ENCODE measurements at places on chromosomes 2 and 18.

GRCh38 chr2:223459328-223459939, 142.7 kb downstream of the SCG2 start:
- DNase-seq: no peak

DNA sequence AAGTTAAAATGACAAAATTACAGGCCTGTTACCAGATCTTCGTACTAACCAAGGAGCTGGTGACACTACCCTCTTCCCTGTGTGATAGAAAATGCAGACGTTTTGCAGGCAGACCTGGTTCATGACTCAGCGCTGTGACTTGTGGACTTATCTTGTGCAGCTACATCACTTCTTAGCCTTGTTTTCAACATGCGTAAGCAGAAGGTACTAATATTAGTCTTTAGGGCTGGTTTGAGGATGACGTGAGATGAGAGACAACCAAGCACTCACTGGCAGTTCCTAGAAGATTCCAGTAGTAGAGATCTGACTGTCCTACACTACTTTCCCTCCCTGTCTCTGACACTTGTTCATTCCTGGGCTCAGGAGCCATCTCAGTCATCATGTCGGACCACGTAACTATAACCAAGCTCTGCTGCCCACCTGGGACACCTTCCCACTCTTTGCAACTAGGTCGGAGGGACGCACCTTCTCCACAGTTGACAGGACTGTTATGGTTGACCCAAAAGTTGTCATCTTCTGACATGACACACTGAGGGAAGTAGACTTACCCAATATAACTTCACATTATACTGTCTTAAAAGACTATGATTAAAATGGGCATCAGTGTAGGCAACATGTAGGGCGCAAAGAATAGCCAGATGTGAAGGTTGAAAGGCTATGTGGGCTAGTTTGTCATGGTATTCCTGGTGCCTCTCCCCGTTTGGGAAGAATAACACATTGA, 64.8 kb downstream of the TNFRSF11A start:
- DNase-seq: no peak

GRCh38 chr2:207423886-207424285, 105.9 kb upstream of the CREB1 start:
- peak; percentile 90 for DNase-seq

- DNase-seq: no peak
Observed at GRCh38 chr2:211867845-211868451, 670.7 kb downstream of the ERBB4 start.

DNA sequence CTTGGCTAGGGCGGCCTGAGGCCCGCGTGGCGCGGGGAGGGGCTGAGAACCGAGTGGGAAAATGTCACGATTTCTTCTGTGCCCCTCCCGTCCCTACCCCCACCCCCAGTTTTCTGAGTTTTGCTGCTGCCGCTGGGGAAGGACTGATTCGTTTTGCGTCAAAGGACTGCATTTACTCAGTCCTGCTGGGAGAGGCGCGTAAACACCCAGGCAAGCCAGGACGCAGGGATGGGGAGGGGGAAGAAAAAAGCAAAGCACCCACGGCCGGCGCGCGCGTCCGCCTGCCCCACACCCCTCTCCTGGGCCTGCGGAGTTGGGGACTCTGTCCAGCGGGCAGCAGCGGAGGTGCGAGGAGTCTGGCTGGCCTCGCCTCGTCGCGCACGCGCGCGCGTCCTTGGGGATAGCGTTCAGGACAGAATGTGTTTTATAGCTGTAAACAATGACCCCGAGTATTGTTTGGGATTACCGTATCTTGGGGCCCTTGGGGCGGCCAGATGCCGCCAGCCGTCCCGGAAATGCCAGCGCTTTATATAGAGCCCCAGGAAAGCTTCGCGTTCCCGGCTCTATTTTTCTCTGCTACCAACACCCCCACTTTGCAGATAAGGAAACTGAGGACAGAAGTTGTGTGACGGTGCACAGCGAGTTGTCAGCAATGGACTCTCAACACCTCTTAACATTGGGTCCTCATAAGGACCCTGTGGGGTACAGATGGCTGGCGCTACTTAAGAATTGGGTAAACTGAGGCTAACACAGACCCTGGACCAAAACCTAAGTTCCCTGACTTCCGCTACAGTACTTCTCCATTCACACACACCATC, 1.7 kb upstream of the FOSL2 start:
- peak; percentile 71 for DNase-seq

DNA sequence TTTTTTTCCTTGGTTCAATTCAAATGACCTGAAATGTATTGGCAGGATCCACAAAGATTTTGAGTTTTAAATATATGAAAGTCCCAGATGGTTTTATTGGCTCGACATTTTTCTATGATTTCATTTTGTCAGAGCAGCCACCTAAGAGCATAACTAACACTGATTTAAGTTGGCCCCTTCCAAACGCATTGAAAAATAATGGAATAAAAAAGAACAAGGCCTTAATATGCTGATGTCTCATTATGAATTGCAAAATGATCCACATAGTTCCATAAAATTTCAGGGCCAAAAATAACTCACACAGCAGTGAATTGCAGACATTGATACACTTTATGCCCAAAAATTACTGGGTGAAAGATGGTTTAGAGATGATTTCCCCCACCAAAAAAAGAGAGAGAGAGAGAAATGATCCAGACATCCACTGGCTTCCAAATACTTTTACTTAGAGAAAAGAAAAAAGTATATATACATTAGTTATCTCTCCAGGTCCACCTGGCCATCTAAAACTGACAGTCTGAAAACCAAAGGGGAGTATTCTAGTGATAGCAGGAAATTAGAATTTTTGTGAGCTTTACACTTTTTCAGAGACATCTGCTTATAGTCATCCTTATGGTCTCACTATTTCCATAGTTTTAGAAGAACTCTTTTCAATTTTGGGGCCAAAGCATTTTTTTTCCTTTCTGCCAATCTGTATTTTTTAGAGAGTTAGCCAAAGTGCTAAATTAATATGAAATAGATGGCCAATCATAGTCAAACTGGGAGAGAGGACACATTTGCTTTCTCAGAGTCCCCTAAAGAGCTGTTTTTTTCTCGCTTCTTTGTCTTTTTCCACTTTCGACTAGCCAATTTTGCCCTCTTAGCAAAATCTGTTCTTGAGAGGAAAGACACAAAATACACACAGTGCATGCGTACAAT, 213.5 kb upstream of the RND3 start:
- DNase-seq: peak; percentile 44

GRCh38 chr2:172972005-172972619, 103.5 kb upstream of the MAP3K20 start:
- no peak for DNase-seq

- no peak for DNase-seq
Observed at GRCh38 chr2:161578998-161579397, 45.2 kb upstream of the SLC4A10 start.

DNA sequence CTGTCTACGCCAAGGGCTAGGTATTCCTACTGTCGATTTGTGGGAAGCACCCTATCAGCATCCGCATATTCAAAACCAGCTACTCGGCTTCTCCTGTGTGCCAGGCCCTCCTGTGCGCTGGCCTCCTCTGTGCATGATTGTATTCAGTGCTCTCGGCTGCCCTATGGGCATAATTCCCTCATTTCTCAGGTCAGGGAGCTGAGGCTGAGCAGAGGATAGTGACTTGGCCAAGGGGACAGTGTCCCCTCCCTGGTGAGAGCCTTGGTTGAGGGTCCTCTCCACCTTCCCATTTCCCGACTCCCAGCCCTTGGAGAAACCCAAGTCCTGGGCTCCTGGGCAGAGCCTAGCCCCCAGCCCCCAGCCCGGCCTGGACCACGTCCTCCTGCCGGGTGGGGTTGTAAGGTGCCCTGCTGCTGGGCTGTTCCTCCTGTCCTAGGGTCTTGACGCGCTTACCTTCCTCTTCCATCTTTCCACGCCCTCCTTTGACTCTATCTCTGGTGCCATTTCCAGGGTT, 6.3 kb upstream of the HS6ST1 start:
- no peak for DNase-seq

DNA sequence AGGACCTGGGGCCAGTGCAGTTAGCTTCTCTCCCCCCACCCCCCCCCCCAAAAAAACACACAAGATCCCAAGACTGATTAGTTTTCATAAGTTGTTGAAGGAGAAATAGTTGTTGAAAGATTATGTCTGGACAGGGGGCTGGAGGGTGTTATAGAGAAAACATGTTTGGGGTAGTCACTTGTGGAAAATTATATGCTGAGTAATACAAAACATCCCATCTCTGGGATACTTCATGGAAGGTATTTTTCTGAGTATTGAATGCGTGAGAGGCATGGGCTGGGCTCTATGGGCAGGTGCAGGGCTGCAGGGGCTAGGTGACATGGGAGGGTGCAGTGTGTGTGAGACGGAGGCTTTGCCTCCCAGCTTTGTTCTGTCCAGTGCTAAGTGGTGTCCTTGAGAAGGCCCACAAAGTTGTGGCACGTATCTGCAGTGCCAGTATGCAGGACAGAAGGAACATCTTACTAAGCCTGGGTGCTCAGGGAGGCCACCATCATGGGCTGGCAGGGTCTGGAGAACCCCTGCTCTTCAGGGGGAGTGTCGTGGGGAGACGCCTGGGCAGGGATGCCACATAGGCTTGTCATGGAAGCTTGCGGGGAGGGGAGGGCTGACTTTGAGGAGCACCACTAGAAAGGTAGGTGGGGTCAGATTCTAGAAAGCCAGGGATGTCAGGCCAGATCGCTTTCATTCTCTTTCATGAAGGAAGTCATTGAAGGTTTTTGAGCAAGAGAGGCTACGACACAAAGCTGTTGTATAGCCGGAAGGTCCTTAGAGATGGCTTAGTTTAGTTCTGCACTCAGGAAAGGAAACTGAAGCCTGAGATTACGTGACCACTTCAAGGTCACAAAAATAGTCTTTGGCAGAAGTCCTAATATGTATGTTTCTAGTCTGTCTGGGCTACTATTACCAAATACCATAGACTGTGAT, 232.0 kb downstream of the LDLRAD4 start:
- DNase-seq: no peak

- peak; percentile 50 for DNase-seq
Observed at GRCh38 chr2:40450796-40451430, 977 bp downstream of the SLC8A1 start.

DNA sequence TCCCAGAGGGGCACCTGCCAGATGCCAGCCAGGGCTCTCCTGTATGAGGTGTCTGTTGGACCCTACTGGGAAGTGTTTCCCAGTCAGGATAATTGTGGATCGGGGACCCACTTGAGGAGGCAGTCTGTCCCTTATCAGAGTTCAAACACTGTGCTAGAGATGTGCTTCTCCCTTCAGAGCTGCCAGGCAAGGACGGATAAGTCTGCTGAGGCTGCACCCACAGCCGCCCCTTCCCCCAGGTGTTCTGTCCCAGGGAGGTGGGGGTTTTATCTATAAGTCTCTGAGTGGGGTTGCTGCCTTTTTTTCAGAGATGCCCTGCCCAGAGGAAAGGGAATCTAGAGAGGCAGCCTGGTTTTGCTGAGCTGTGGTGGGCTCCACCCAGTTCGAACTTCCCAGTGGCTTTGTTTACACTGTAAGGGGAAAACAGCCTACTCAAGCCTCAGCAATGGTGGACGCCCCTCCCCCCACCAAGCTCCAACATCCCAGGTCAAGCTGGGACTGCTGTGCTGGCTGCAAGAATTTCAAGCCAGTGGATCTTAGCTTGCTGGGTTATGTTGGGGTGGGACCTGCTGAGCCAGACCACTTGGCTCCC, 324.0 kb upstream of the SETBP1 start:
- no peak for DNase-seq

DNA sequence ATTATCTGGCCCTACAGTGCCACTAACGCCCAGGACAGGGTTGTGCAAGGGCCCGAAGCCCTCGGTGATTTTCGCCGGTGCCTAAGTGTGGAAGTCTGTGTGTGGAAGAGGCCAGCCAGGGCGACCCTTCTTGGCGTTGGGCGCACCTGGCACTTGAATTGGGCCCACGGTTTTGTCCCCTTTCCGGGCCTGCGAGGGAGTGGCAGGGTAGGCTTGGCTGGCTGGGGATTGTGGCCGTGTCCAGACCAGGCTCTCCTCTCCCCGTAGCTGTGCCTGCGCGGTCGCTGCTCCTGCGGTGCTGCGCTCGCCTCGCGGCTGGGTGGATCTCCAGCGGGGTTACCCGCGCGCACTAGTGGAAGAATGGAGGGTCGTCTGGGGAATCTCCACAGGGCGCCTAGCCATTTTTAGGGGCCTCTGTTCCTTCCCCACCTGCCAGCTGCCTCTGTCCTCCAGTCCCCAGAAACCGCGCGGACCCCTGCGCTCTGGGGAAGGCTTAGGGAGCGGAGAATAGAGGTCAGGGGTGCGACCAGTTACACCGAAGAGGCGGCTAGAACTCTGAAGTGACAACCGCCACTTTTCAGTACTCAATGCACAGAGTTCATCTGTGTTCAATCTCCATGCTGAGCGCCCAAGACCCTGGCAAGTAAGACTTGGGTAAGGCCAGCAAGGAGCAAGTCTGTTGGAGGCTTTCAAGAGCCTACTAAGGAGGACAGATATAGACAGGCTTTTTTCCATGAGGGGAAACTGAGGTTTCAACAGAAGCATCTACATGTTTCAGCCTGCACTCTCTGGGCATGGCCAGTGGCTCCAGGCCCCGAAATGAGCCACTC, 16.0 kb downstream of the EVX2 start:
- no peak for DNase-seq

DNA sequence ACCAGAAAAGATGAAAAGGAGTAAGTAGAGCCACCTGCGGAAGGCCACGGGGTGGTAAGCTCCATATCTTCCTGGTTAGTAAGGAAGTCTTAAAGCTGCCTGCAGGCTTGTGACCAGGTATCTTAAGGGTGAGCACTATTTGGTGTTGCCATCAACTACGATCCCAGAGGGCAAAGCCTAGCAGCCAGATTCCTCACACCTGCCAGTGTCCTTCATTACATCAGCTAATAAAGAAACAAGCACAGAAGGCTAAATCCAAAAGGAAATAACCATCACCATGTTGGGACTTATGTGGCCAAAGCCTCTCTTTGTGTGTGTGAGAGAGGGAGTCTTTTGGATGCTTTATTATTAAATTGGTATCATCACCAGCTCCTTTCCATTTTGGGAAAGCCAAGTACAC, 123.5 kb downstream of the ALK start:
- DNase-seq: no peak

GRCh38 chr2:30226144-30227032, 4.9 kb upstream of the LBH start:
- DNase-seq: no peak

DNA sequence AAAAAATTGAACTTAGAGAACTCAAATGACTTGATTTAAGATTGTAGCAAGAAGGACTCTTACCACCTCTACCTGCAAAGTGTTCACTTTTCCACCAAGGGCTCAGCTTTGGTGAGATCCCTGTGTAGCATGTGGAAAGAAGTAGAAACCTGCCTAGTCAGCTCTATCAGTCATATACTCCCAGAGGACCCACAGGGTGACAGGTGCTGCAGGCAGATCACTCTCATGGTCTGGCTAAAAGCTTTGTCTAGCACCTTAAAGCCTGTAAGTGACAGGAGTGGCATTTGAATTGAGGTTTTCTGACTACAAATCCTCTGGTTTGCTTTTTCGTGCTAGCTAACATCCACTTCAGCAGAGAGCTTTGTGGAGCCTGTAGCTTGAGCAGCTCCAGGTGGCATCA, 18.7 kb upstream of the NEMP2 start:
- no peak for DNase-seq

Measured in stromal cell of bone marrow (primary cell).